ENCODE measurements at places on chromosomes 7 and 10.

DNA sequence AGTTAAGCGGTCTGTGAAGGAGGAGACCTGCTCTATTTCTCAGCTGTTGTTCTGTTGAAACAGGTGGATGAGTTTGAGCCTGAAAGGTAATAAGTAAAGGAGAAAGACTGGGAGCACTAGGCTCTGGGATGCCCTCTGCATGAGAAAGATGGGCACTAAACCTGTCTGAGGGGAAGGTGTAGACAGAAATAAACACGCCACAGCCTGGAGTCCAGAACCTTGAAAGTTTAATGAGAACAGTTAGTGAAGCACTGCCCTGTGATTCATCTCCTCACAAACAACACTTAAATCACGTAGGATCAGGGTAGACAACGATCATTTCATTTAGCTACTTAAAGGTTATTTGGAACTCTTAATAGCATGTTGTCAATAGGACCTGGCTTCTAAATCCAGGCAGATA is 193.1 kb downstream of the PHTF2 start:
- no peak for DNase-seq

DNA sequence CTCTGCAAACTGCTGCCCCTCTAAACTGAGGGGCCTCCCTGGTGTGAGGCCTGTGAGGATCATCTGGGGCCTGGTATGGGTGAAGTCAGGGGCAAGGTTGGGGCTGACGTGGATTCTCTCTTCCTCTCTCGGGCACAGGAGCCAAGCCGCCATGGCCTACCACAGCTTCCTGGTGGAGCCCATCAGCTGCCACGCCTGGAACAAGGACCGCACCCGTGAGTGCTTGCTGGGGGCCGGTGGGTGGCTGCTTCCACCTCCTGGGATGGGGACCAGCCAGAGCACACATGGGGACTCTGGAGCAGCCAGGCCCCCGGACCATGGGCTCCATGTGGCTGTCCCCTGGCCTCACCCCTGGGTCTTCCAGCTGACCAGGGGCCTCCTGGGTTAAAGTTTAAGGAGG is 11.0 kb downstream of the ARPC1B start:
- DNase-seq, result no peak

DNA sequence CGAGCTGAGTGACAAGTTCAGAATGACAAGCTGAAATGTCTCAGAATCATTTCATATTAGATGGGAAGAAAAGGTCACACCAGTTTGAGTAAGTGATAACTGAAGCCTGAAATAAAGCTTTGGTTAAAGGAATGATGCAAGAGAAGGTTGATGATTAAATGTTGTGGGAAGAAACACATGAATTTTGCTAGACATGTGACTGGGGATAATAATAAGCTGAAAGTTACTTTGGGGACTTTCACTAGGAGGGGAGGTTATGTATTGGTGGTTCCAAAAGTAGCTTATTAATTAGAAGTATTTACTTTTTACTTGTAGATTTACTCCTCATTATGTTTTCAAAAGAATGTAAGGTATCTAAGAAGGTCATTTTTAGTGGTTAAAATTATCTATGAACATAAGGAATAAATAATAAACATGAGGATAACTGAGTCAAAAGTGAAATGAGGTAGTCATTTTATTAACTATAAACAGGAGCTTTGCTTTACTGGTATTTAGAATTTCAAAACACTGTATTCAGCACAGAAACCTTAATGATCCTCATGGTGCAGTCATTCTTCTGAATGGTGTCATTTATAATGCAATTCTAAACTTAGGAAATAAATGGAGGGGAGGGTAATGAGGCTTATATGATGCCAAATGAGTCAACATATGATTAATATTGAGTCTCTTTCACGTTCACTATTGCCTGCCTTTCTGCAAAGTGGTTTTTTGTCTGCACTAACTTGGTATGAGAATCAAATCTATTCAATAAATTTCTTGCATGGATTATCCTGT is 63.7 kb downstream of the PRKG1 start:
- DNase-seq, result no peak

GRCh38 chr10:29685506-29685905 is 50.7 kb upstream of the SVIL start:
- no peak for DNase-seq

- no peak for DNase-seq
Observed at GRCh38 chr7:513521-514166, 6.0 kb downstream of the PDGFA start.

GRCh38 chr10:3897156-3897555 is 112.1 kb upstream of the KLF6 start:
- DNase-seq, result no peak

DNA sequence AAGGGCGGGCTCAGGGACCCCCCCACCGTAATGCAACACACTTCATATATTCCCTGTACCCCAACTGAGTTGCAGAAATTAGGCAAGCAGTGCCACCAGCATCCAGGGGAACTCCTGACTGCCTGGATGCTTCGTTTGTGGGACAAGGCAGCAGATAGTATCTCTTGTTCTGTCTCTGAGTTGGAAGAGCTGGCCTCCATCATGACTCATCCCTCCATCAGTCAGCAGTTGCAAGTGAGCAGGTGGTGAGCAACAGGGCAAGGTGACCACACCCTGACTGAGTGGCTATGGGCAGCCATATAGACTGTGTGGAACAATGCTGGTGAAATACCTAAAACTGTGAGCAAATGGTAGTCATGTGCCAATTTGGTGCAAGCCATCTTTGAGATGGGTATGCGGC is 22.8 kb upstream of the ADAMTS14 start:
- no peak for DNase-seq

DNA sequence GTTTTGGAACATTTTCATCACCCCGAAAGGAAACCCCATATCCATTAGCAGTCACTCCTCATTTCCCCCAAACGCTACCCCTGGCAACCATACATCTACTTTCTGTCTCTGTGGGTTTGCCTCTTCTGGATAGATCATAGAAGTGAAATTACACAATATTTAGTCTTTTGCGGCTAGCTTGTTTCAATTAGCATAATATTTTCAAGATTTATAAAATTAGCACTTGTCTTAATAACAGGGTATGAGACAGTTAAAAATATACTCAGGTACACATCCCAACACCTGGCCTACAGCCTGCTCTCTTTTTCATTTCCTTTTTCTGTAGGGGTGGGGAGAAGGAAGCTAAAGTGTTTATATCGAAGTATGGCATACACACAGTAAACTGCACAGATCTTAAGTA is 81.4 kb upstream of the LRGUK start:
- no peak for DNase-seq

DNA sequence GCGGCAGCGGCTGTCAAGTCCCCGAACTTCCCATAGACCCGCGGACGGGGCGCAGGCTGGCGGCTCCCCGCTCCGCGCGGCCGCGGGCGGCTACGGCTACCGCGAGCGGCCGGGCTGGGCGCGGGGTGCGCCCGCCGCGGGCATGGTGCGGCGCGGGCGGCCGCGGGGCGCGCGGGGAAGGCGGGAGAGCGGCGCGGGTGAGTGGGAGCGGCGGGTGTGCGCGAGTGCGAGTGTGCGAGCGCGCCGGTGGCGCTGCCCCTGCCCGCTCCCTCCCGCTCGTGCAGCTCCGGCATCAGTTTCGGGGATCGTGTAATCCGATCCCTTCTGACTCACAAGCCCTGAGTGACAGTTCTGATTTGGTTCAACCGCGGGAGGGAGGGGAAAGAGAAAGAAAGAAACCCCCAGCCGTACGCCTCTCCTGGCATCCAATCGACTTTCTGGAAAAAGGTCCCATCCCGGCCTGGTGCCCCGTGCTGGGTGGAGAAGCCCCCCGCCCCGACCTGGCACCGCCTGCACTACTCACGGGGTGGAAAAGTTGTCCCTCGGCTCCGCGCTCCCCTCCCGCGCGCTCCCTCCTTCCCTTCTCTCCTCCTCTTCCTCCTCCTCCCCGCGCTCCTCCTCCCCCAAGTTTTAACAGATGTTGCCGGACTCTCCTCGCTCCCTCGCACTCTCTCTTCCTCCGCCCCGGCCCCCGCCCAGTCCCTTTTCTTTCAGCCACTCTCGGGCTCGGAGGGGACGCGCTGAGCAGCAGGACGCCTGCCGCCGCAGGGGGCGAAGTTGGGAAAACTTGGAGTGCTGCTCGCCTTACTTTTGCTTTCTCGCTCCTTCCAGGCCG is at the start of gene GLI3:
Gene GLI3 (minus strand): TSS at position 234 of the 835 bp plus-strand sequence. CDS start 13,956 bp downstream, outside the sequence.
- DNase-seq, result peak; percentile 80

GRCh38 chr10:114491933-114492332 is 87.6 kb upstream of the AFAP1L2 start:
- no peak for DNase-seq

GRCh38 chr10:132516771-132517725 is 20.5 kb upstream of the INPP5A start:
- peak; percentile 33 for DNase-seq

- DNase-seq, result no peak
Observed at GRCh38 chr10:103452506-103453230, 498 bp upstream of the CALHM2 start.

DNA sequence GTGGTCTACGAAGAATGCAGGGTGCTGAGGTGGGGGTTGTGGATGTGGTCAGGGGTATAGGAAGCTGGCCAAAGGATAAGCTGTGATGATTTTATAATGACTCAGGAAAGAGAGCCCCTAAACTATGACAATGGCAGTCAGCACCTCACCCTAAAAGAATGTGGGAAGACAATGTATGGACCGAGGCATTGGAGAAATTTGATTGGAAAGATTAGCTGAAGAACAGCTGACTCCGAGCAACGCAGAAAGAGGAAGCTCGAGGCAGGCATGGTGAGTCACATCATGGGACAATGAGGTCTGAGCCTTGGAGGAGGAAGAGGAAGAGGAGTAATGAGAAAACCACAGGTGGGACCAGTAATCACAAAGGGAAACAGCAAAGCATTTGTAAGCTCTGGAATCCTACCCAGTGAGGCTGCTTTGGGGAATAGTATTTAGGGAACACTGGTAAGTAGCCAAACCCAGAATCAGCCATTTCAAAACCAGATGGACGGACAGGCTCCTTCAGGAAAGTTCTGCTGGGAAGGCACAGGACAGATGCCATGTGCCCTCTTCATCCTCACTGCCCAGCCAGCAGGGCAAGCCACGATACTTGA is 295.4 kb downstream of the PRPF18 start:
- no peak for DNase-seq

DNA sequence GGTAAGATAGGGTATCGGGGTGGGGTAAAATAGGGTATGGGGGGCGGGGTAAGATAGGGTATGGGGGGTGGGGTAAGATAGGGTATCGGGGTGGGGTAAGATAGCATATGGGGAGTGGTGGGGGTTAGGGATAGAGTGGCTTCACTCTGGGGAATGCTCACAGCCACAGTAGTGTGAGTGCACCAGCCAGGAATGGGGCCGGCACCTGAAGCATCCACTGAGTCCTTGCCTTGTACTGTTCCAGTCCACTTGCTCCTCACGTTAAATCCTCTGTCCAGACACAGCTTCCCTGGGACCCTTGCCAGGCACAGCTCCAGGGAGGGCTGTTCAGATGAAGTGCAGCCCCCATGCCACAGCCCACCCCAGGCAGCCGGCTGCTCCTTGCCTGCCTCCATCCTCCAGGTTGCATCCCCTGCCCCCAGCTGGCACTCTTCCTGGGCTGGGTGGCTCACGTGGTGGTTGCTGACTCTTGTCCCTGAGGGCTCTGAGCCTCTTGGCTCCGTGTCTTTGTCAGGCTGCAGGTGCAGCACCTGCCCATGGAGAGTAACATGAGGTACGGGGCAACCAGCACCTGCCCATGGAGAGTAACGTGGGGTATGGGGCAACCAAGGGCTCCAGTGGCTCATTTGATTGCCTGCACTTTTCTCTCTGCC is 268.4 kb downstream of the TCERG1L start:
- DNase-seq, result no peak

GRCh38 chr10:21976280-21976679 is 27.2 kb downstream of the DNAJC1 start:
- no peak for DNase-seq

DNA sequence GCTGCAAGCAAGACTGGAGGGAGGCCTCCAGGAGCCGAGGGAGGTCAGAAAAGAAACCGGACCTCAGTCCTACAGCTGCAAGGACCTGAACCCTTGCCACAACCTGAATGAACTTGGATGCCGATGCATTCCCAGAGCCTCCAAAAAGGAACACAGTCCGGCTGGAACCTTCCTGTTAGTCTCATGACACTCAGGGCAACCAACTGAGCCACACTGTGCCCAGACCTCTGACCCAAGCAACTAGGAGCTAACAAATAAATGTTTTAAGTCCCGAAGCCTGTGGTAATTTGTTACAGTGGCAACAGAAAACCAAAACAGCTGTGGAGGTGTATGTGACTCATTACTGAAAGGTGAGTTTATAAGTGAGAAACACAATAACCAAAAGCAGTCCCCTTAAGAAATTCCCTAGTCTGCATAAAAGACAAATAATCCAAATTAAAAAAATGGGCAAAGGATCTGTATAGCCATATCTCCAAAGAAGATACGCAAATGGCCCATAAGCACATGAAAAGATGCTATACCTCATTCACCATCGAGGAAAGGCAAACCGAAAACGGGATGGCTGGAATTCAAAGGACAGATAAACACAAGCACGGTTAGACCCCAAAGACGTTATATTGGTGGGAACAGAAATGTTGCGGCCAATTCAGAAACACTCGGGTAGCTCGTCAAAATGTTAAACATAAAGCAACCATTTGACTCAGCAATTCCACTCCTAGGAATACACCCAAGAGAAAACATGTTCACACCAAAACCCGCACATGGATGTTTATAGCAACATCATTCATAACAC is 24.8 kb downstream of the GNA12 start:
- DNase-seq, result peak; percentile 60

DNA sequence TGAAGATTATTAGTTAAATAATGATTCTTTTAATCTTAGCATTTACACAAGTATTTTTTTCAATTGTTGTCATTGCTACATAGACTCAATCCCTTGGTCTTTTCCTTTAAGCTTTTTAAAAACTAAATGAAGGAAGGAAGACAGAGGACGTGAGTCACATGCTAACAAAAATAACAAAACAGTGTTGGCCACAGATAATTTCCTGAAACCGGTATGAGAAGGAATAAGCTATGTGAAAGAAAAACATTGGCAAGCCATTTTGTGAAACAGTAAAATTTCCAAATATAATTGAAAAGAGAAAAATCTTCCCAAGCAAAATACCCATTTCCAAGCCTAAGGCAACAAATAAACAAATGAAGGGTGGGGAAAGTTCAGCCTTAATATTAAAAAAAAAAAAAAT is 223.0 kb downstream of the AHR start:
- no peak for DNase-seq

- no peak for DNase-seq
Observed at GRCh38 chr10:60465801-60466200, 76.1 kb upstream of the ANK3 start.

GRCh38 chr7:71184136-71184535 is 52.2 kb downstream of the GALNT17 start:
- no peak for DNase-seq

GRCh38 chr7:23490357-23491135 is 20.3 kb upstream of the IGF2BP3 start:
- peak; percentile 86 for DNase-seq

DNA sequence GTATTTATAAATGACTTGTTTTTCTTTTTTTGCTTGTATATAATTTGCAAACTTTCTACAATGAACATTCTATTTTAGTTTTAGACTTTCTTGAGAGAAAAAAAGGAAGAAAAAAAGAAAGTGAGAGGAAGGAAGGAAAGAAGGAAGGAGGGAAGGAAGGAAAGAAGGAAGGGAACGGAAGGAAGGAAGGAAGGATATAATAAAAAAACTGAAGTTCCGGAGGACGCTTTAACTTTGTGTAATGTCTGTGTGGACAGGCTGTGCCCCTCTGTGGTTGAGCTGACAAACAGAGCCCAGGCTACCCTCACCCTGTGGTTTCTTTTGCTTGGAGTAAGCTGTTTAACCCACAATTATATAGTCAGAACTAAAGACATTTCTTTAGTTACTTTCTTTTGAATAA is 108.7 kb downstream of the SEMA3D start:
- no peak for DNase-seq
